ENCODE measurements at places on chromosomes 1 and 21.
A peak's percentile ranks its signal among the peaks of the same experiment; 100 is the strongest.

- DNase-seq: no peak
Measured at GRCh38 chr1:232992227-232992626, 41.8 kb downstream of the NTPCR start.

DNA sequence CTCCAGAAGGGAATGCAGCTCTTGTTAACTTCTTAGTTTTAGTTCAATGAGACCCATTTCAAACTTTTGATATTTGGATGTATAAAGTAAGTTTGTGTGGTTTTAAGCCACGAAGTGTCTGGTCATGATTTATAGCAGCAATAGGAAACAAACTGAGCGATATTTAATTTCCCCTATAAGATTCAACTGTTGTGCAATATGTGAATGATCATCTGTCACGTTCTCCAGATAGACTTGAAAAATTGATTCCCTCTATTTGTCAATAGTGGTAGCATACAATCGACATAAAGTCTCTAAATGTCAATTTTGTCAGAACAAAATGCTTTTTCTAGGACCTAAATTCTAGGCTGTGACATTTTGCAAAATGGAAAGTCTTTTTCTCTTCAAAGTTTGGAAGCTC is 240.1 kb downstream of the KCTD3 start:
- no peak for DNase-seq

DNA sequence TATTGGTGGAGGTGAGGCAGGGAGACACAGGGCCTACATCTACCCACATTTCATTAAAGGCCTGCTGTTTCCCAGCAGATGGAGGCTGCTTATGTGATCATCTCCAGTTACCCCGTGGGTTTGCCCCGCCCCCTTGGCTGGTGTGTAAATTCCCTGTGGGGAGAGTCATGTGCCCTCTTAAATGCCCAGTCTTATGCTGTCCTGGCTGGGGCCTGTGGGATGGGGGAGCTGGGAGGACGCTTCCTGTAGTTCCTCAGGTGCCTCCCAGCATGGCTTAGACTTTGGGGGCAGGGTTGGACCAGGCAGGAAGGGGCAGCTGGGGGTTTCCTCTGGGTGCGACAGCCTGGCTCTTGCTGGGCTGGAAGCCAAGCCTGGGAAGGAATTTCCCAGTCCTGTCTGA is 15.5 kb upstream of the CITED4 start:
- DNase-seq: peak; percentile 81

- DNase-seq: no peak
Measured at GRCh38 chr1:185200889-185201288, 43.9 kb downstream of the SWT1 start.

- DNase-seq: no peak
Measured at GRCh38 chr1:18045203-18045602, 62.4 kb upstream of the IGSF21 start.

- DNase-seq: no peak
Measured at GRCh38 chr1:186793582-186793927, 35.2 kb upstream of the PLA2G4A start.

DNA sequence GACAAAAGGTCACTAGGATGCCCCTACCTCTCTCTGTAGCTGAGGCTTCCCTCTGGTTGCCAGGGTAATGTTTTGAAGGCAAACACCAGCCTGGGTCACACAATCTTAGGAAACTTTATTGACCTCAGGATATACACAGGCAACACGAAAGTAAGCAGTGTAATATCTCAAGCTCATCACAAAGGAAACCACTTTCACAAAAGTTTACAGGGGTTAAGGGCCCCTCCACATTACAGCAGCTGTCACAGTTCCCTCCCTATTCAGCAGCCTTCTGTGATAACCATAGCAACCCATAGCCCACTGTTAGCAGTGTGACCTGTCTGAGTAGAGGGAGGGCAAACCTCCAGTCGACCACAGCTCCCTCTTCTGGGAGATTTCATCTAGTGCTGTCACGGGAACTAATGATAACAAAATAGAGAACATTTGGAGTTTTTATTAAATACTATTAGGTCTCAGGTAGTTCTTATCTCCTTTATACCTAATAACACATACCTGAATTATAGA is 149.8 kb downstream of the PTPRC start:
- DNase-seq: peak; percentile 29

DNA sequence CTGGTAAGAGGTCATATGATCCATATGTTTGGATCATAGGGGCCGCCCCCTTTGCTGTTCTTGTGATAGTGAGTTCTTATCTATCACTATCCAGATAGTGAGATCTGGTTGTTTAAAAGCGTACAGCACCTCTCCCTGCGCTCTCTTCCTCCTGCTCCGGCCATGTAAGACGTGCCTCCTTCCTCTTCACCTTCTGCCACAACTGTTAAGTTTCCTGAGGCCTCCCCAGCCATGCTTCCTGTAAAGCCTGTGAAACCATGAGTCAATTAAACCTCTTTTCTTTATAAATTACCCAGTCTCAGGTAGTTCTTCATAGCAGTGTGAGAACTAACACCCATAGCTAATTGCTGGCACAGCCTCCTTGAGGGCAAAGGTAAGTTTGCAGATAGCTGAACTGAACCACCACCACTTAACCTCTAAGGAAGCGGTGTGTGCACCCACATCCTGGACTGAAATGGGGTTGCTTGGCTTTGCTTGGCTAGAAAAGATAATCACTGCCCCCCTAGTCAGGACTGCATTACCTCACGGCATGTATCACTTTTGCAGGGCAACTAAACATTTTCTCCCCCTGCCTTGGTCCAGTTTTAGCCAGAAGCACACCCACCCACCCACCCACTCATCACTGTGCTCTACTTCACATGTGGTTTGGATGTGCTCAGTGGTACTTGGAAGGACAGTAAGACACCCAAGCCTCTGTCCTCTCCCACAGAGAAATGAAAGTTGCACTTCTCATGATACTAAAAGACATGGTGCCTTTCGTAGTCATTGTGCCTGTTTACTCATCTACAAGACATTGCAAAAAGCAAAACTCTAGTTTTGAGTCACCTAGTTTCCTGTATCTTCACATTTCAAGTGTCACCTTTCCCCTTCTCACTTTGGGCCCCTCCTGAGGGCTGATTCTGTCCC is 23.1 kb upstream of the PTAFR start:
- DNase-seq: no peak

DNA sequence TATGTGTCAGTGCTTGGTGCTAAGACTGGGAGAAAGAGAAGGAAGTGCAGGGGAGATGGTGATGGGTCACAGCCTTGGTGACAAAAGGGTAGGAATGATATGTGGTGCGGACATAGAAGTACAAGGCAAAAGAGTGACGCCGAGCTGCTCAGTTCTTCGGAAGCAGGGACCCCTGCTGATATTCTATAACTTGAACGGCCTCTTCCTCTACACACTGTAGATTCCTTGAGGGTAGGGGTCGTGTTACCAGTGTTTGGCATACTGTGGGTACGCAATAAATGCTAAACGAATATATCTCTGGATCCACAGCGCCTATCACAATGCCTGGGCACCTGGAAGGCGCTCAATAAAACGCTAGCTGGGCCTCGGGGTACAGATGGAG is 488 bp downstream of the DBT start:
- peak; percentile 6 for DNase-seq

Data from suppressor macrophage (primary cell).